ENCODE measurements at places on chromosomes 7 and 10.

- DNase-seq: no peak
Measured at GRCh38 chr7:40541336-40541735, 406.5 kb downstream of the SUGCT start.

- no peak for DNase-seq
Measured at GRCh38 chr10:6135039-6135438, 46.2 kb downstream of the RBM17 start.

DNA sequence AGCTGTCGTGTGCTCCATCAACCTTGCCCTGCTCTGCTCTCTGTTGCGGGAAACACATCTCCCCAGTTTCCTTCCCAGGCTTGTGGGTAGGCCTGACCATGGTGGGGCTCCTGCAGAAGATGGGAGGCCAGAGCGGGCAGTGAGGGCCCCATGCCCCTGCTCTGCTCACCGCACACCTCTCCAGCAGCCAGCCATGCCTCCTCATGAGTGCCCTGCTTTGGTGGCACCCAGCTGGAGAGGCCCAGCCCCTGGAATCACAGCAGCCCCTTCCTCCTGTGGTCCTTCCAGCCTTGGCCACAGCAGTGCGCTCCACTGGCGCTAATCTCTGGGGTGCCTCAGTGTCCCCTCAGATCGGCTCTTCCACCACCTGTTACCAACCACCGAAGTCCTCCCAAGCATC, 4.2 kb upstream of the OPN4 start:
- DNase-seq: no peak

DNA sequence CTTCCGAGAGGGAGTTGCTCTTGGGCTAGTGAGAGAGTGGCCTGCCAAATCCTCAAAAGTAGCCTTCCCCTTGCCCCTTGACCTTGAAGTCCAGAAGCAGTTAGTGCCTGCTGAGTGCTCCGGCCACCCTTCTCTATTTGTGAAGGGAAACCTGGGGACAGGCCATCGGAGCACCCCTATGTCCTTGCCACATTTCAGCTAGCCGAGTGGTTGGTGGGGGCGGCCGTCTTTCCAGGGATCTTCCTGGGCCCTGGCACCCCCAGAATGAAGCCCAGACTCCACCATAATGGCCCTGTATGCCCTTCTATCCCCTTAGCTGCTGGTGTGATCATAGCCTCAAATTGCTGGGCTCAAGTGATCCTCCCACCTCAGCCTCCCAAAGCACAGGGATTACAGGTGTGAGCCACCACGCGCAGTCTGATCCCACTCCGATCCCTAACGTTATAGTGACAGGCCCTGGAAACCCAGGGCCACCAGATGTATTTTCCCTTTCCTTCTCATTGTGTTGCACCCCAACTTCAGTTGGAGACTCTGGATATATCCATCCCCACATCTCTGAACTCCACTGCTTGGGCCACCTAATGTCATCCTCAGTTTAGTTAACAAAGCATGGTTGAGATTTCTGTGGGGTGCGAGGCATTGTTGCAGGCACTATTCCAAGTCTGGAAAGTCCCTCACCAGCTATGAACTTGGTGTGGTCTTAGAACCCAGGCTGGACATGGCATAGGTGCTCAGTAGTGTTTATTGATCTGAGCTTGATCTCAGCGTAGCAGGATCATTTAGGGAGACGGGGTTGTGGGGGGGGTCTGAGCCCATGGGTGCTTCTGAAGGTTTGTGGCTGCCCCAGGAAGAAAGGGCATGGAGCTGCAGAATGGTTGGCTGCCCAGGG, 1.6 kb downstream of the TSPAN14 start:
- DNase-seq: no peak

- DNase-seq: no peak
Measured at GRCh38 chr10:129784291-129784690, 179.8 kb downstream of the EBF3 start.

GRCh38 chr7:110943701-110944345, 147.1 kb upstream of the LRRN3 start:
- no peak for DNase-seq

DNA sequence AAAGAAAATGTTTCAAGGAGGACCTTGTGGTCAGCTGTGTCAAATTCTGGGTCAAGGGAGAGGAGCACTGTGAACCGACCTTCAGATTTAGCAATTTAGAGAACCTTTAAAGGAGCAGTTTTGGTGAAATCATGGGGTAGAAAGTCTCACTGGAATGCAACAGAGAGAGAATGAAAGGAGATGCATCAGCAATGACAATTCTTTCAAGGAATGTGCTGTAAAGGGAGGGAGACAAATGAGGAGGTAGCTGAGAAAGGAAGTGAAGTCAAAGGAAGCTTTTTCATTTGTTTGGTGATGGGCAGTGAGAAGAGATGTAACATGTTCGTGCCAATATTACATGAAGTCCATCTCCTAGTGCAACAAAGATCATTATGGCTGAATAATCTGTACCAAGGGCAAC, 166.0 kb downstream of the TSPAN12 start:
- no peak for DNase-seq

GRCh38 chr10:124989526-124989925, 47.6 kb downstream of the ZRANB1 start:
- no peak for DNase-seq

DNA sequence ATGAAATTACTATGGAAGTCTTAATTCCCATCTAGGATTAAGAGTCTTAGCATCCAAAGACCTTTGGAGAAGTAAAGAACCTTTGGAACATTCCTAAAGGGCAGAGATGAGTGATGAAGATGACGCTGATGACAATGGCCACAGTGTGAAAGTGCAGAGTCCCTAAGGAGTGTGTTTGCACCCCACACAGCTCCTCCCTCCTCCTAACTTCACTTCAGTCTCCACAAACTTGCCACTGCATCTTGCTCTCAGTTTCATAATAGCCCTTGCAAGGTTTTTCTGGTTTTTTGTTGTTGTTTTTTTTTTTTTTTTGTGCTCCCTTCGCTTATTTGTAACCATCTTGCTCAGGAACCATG, 117.5 kb upstream of the ANLN start:
- no peak for DNase-seq

- DNase-seq: peak; percentile 60
Measured at GRCh38 chr10:12181065-12181775, 14.5 kb downstream of the NUDT5 start.

GRCh38 chr7:40621592-40621998, 486.8 kb downstream of the SUGCT start:
- no peak for DNase-seq

- DNase-seq: no peak
Measured at GRCh38 chr7:157549612-157550299, 213.0 kb downstream of the DNAJB6 start.

DNA sequence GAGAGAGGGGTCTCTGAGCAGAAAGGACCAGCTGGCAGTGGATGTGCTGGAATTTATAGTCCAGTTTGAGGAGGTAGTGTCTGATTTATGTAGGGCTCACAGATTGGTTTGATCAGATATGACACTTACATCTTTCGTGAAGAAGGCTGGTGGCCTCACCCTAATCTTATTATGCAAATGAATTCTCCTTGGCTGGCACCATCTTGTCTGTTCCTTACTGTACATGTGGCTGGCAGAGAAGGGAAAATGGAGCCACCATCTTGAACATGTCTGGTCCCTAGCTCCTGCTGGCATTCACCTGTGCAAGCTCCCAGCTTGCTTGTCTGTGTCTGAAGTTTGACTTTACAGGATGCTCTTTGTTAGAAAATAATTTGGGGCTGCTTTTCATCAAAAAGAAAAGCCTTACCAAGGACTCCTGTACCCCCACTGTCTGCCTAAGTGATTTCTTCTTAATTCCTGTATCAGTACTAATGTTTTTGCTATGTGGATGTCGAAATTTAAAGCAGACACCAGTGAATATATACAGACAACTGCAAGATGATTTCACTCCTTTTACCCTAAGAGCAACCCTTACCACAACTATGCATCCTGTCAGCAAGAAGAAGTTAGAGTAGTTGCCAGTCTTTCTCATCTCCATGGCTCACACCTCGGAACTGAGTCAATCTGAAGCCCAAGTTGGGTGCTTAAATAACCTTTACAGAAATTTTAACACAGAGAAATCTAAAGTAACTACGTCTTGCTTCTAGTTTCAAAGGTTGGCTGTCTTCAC, 322.0 kb upstream of the SEMA3D start:
- DNase-seq: no peak

GRCh38 chr7:70668606-70669358, 463.2 kb upstream of the GALNT17 start:
- no peak for DNase-seq

- DNase-seq: no peak
Measured at GRCh38 chr7:3267966-3268690, 32.9 kb upstream of the SDK1 start.

DNA sequence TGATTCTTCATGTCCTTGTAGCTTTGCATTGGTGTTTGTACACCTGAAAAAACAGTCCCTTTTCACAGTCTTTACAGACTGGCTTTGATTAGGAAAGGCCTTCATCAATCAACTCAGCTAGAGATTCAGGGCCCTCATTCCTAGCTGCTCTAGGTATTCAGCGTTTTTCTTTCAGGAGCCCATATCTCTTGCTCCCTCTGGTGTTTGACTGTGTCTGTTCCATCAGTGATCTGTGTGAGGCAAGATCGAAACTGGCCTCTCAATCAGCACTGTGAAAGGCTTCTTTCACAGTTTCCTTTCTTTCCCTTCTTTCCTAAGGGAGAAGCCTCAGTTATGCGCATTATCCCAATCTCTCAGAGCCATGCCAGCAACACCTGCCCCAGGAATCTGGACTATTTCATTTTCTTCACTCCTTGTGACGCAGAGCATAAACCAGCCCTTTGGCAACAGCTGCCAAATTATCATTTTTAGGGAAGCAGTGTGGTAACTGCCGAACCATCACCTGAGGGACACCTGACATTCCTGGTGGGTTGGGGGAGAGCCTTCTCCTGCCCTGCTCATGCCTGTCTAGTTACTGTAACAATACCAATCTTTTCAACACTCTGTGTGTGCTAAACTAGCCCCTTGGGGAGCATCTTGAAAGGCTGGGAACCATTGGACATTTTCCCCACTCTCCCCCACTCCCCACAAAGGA, 75.7 kb upstream of the CCDC71L start:
- DNase-seq: peak; percentile 6

DNA sequence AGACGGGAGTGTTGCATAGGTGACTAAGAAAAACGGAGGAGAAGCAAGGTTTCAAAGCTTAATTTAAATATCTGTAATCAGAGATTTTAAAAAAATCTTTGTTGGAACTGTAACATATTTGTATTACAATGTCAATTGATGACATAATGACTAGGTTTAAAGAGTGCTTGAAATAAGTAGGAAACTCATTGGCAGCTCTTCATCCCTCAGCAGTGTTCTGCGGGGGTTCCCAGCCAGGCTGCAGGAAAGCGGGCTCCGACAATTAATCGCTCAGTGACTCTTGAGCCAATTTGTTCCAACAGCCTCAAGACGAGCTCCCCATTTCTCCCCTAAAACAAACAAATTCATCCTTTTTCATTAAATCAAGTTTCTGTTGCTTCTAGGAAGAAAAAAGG, 22.6 kb downstream of the CPXM2 start:
- DNase-seq: no peak

DNA sequence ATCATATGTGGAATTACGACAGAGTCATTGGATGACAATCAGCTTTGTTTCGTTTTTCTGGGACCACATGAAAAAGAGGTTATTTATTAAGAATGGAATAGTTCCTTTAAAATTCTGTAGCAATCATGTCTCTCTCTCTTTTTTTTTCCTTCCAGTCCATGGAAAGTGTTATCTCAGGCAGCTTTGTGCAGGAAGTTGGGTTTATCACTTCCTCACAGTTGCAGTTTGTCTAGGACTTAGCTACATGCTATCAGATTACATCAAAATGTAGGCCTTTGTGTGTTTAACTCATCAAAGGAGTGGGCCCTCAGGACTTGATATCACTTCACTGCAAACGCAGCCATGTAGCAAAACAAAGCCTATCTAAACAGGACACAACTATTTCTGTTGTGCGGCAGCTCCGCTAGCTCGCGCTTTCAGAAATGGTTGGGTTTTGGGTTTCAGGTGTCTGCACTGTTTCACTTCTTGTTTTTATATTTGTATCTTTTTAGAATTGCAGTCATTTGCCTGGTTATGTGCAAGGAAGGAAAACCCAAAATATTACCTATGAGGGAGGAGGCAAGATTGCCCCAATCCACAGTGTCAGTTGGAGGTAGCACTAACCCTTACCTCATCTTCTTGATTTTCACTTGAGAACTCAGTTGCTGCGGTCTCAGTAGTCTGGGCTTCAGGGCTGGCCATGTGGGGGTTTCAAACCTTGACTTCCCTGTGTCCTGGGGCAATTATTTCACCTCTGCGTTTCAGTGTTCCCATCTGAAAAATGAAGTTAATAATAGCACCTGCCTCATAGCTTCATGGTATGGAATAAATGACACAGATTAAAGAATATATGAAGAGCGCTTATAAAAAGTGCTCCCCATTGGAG, 66.7 kb downstream of the HHEX start:
- no peak for DNase-seq

DNA sequence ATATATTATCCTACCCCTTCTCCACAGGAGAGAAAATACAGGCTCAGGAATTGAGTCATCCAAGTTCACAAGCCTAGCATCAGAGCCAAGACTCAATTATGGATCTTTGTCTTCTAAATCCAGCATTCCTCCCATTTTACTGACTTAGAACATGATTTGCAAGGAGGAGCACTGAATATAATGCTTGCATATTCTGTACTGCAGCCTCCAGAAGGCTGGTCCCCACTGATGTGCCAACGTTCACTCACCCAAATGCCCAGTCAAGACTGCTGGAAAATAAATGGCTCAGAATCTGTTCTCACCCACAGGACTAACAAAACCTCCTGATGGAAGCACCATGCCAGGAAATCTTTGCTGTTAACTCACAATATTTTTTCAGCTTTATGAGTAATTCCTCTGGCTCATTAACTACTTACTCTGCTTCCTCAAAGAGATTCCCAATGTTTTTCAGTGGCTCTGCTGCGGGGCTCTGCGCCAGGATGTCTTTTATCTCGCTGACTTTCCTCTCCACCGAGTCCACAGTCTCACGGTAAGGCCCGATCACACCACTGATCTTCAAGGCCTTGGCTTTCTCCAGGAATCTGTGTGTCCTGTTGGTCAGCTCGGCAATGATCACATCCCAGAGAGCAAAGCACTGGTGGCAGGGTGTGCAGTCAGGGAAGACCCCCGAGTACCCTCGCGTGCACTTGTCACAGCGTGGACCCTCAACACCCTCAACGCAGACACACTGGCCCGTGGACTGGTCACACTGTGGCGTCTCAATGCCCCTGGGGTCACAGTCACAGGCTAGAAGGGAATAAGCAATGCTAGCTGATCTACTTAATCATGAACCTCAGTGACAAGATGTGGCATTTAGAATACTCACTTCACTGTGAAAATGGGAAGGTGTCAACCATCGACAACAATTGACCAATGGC, 48.8 kb downstream of the DLD start:
- no peak for DNase-seq

- DNase-seq: no peak
Measured at GRCh38 chr10:94138391-94138790, 144.7 kb downstream of the PLCE1 start.

Measured in CD8-positive, alpha-beta memory T cell (primary cell).